ENCODE measurements at places on chromosomes 6 and 20.

- H3K27me3 ChIP-seq, result no peaks in the 10 kb centered on the region
- no peak overlapping the region for H3K4me3 ChIP-seq
- no peaks in the 10 kb centered on the region for H3K36me3 ChIP-seq
- no peak overlapping the region for H3K27ac ChIP-seq
Measured at GRCh38 chr6:157267109-157267611, 56.2 kb downstream of the TMEM242 start.

DNA sequence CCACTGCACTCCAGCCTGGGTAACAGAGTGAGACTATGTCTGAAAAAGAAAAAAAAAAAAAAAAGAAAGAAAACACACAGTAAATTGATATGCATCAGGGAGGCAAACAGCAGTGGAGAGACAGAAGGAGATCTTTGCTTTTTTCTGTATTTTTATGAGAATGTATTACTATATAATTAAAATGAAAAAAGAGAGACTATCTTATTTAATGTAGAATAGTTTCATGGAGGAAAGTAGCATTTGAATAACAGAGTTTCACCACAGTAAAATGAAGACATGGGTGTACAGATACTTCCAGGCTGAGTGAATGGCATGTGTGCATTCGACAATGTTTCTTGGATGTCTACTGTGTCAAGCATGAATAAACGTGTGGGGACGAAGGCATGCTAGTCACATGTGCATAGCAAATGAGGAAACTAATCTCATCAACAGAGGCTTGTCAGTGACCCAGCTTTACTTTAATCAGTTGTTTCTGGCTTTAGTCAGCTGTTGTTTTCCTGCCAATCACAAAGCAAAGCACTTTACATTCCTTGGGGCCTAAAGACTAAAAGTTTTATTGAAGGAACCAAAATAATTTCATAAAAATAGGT, 55.5 kb upstream of the ARMH2 start:
- no peak overlapping the region for H3K27ac ChIP-seq
- H3K4me1 ChIP-seq, result peaks cover 32% of the 10 kb centered on the region
- no peak for DNase-seq
- H3K27me3 ChIP-seq, result no peaks in the 10 kb centered on the region
- peaks cover 76% of the 10 kb centered on the region for H3K36me3 ChIP-seq

- peak; percentile 69 for DNase-seq
- H3K4me3 ChIP-seq, result no peak overlapping the region
- no peaks in the 10 kb centered on the region for H3K27me3 ChIP-seq
- peaks cover 52% of the 10 kb centered on the region for H3K36me3 ChIP-seq
Measured at GRCh38 chr6:37483917-37484785, 15.5 kb downstream of the CCDC167 start.

DNA sequence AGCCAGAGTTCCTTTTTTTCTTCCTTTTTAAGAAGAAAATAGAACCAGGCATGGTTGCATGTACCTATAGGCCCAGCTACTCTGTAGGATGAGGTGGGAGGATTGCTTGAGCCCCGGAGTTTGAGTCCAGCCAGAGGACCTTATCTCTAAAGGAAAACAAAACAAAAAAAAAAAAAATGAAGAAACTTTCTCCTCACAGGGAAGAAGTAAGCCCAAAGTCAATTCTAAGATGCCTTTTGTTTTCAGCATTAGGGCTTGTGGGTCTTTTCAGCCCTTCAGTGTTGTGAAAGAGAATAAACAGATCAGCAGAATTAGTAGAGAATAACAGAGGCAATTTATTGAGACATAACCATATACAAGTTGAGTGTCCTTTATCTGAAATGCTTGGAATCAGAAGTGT, 26.8 kb downstream of the ZNF451 start:
- H3K27me3 ChIP-seq, result no peaks in the 10 kb centered on the region
- H3K27ac ChIP-seq, result no peak overlapping the region
- no peak for DNase-seq
- peaks cover 3% of the 10 kb centered on the region for H3K36me3 ChIP-seq
- H3K4me1 ChIP-seq, result no peaks in the 10 kb centered on the region
- no peak overlapping the region for H3K4me3 ChIP-seq

DNA sequence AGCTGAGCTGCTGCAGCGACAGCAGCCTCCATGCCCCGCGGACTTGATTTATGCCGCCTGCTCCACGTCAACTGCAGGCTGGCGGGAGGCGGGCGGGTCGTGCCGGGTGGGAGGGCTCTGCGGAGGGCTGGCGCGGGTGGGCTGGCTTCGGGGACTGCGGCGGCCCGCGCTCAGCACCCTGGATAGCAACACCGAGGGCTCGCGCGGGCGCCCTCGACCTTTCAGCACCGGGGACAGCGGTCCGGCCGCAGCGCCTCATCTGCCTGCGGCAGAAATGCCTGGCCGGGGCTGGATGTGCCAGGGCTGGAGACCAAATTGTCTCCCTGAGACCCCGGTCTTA, 792 bp downstream of the SNAP25 start:
- peak; percentile 22 for DNase-seq
- no peak overlapping the region for H3K27ac ChIP-seq
- peaks cover 4% of the 10 kb centered on the region for H3K4me1 ChIP-seq
- H3K27me3 ChIP-seq, result peaks cover 24% of the 10 kb centered on the region

GRCh38 chr20:32626859-32627636, 41.9 kb upstream of the NOL4L start:
- no peak overlapping the region for H3K27ac ChIP-seq
- H3K27me3 ChIP-seq, result no peaks in the 10 kb centered on the region
- peaks cover 6% of the 10 kb centered on the region for H3K4me1 ChIP-seq

All from effector memory CD4-positive, alpha-beta T cell (primary cell).